ENCODE measurements at places on chromosomes 5 and 9.

DNA sequence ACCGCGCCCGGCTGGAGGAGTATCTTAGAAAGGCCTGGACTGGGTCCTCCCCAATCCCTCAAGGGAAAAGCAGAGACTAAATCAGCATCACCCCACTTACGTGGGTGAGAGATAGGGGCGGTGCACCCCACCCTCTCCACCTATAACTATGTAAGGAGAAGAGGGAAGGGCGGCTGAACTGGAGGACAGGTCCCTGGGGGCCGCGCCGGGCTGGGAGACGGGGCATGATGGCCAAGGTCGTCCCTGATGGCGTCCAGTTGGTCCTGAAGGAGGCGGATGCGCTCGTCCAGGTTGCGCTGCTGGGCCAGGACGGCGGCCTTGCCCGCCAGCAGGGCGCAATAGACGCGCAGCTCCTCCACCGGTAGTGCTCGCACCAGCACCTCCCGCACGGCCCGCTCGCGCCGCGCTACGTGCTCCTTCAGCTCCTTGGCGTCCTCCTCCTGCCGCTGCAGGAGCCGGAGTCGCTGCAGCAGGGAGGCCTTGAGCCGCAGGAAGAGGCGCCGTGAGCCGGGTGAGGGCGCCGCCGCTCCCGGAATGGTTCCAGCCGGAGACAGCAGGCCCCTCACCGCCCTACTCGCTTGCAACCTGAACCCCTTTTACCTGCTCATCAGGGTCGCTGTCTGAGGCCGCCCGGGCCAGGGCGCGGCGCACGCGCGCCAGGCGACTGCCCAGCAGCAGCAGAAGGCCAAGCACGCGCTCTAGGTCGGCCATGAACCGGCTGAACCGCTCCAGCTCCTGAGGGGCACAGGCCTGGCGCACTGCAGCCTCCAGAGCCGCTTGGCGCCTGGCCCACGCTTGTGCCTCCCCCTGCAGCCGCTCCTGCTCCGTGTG is 7.6 kb downstream of the SHROOM1 start:
- peak; percentile 51 for DNase-seq

DNA sequence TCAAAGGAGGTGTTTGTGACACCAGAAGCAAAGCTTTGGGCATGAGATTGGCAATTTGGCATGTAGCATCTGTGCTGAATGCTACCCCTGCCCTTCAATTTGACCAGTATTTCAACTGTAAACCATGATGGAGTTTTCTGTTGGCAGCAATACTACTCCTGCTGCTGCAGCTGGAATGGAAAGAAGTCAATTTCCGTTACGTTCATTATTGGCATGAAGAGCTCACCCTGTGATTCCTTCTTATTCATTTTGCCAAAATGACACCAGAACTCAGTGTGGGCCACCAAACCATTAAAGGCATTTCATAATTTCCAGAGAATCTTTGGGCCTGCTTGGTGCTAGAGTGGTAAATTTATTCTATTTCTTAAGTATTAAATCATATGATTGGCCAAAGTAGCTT is 433.1 kb upstream of the DMAC1 start:
- no peak for DNase-seq

GRCh38 chr9:130766021-130766926 is 68.8 kb upstream of the ABL1 start:
- peak; percentile 38 for DNase-seq

DNA sequence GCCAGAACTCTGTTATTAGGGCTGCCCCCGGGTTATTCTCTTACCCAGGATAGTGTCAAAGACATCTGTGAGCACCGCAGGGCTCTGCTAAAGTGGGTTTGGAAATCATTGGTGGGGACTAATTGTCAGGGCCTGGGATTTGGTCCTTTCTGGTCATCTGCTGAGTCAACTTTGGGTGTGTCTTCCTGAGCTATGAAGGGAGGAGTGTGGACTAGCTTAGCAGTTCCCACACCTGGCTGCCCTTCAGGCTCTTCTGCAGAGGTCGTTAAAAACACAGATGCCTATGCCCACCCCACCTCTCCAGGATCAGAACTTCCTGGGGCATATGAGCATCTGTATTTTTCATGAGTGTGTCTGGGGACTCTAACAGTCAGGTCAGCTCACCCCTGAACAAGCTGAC is 352.2 kb downstream of the SLIT3 start:
- no peak for DNase-seq

- DNase-seq: no peak
These were observed 14.4 kb downstream of the CKMT2 start for GRCh38 chr5:81247441-81247972.

DNA sequence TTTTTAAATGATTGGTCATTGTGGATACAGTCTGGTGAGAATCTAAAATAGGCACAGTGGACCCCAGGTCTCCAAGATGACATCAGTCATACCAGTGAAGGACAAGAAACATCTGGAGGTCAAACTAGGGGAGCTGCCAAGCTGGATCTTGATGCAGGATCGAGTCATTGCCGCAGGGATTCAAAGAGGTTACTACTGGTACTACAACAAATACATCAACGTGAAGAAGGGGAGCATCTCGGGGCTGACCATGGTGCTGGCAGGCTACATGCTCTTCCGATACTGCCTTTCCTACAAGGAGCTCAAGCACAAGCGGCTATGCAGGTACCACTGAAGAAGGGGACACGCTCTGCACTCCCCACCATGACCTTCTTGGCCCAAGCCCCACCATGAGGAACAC is 20.9 kb downstream of the FOXB2 start:
- no peak for DNase-seq

DNA sequence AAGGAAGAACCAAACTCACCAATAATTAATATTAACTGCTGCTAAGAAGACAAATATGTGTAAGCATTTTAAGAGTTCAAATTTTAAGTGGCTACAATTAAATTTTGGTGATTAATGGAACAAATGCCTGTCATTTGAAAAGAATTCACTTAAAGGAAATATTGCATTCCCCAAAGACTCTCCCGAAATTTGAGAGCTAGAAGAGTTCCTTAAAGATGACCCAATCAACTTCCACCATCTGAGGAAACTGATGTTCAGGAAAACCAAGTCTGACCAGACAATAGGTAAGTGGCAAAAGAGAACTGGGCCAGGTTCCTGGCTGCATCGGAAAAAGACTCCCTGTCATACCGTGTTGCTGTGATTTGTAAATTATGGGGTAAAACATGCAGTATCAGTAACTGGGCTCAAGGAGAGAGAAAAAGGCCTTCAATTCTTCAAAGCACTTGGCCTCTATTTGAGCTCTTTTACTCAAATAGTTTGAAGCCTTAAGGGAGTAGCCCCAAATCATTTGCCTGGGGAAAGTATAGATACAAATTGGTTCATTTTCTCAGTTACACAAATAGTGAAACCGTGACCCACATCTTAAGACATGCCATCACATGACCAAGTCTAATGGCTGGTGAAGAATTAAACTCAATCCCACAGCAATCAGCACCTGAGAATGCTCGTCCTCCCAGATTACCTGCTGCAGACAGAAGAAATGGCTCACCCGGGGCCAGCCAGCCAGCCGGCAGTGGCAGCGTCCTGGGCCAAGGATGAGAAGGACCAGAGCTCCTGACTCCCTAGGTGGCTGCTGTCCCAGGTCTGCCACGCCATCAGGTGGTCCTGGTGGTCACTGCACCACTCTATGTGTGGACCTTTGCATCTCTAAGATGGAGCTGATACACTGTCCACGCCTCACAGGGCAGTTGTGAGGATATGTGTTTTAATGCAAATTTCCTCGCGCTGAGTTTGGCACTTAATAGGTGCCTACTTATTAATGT is 162.9 kb downstream of the TTLL11 start:
- DNase-seq: peak; percentile 27

All from hematopoietic multipotent progenitor cell treated with erythropoietin and hydrocortisone succinate and interleukin-3 and kit ligand, for 6 days (in vitro differentiated cells).